ENCODE measurements at places on chromosomes 12 and 14.
A peak's percentile ranks its signal among the peaks of the same experiment; 100 is the strongest.

GRCh38 chr14:51711505-51711904 lies 59.8 kb downstream of the FRMD6 start:
- DNase-seq: no peak

DNA sequence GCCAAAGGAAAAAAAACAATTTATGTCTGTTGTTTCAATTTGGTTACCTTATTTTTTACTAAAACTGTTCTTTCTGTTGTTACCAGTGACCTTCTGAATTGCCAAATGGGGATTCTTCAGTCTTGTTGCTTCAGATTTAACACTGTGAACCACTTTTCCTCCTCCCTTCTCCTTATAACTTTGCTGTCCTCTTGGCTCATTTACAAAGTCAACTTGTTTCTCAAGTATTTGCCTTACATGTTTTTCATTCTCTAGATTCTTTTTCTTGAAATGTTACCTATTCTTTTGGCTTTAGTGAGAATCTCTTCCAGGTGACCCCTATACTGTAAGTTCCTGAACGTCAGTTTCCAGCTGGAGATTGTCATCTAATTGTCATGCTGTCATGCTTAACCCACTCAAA lies 19.4 kb downstream of the FUT8 start:
- DNase-seq: no peak

DNA sequence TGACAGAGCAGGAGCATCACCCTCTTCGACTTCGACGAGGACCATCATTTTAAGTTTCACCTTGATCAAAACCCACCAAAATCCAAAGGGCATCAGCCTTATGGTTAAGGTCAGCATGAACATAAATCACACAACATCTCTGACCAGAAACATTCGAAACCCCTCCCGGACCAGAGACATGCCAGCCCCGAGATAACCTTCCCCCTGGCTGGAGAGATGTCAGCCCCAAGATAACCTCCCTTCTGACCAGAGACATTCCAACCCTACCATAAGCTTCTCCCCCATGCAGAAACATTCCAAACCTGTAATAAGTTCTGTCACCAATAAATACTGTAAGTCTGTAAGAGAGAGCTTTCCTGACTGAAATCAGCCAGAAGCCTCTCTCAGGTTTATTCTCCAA lies 6.3 kb downstream of the PCNX4 start:
- DNase-seq: no peak

DNA sequence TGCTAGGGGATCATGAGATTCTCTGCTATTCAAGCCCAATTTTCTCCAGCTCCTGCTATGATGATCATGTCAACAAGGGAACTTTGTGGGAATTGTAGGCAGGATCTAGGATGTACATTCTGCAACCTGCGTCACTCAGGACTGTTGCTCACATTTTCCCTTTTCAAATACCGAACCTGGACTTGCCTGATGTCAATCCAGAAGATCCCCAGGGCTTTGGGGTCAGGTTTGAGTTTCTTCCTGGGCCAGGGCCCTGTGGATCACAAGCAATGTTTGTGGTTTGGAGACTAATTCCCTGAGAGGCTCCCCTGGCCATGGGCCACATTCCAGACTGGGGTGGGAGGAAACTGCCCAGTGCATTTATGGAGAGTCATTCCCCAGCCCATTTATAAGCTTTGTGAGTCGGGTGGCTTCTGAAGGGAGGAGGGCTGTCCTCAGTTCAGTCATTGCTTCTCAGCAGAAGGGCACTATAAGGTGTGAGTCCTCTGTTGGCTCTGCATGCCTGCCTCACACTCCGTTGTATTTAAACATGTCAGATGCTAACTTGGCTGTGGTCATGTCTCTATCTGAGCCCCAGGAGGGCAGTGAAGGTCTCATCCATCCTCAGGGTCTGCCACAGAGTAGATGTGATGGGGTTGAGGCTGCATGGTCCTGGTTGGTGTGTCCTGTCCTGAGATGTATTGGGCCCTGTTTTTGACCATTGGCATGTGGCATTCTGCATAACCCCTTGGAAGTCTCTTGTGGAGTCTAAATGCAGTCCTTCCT lies 6.5 kb downstream of the KRT86 start:
- DNase-seq: no peak

- DNase-seq: no peak
These were observed 58.0 kb downstream of the SYNE2 start for GRCh38 chr14:63910583-63911363.

DNA sequence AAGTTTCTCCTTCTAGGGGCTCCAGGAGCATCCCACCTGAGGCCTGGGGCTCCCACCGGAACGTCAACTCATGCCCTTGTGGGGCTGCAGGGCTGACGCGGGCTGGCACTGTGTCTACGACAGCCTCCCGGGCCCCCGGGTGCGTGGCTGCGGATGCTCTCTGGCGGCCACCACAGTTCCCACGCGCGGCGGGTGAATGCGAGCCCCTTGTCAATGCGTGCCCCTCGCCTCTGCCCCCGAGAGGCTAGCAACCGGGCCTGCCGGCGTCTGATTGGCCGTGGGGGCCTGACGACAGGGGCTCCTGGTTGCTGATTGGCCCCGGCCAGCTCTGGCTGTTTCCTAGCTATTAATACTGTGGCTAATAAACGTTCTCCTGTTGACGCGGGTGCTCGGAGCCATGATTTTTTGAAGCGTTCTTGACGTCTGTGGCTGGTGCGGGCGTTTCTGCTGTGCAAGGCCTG lies 1.8 kb upstream of the MEG3 start:
- DNase-seq: no peak

DNA sequence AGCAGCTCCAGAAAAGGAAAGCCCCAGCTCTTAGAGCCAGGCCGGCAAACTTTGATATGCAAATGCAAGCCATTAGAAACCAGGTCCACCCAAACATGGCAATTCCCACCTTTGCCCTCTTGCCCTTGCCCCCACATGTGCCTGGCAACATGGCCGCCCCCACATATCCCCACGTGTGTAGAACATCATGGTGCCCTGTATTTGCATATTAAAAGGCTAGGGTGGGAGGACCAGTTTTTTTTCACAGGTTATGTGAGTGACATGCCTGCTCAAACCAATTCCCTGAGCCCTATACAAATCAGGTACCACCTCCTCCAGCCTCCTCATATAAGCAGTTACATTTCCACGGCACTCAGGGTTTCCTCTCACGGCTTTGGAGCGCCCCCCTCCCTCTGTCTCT lies 6.1 kb upstream of the ALDH1L2 start:
- no peak for DNase-seq

GRCh38 chr12:123912415-123913380 lies 59.9 kb downstream of the CCDC92 start:
- DNase-seq: no peak

DNA sequence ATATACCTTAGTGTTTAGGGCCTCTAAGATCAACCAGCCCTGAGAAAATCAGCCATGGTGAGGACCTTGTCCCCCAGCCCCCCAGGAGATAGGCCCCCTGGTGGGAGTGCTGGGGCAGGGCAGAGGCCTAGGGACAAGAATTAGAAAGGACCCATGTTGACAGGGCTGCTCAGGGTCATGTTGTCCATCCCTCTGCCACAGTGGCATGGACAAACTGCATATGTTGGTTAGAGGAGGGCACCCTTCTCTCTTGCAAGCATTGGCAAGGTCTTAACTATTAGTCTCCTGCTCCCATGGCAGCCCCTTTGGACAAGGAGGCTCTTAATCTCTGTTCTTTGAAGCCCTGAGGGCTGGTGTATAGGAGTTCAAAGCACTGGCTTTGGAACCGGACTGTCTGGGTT lies 755 bp upstream of the PTPN6 start:
- peak; percentile 38 for DNase-seq

DNA sequence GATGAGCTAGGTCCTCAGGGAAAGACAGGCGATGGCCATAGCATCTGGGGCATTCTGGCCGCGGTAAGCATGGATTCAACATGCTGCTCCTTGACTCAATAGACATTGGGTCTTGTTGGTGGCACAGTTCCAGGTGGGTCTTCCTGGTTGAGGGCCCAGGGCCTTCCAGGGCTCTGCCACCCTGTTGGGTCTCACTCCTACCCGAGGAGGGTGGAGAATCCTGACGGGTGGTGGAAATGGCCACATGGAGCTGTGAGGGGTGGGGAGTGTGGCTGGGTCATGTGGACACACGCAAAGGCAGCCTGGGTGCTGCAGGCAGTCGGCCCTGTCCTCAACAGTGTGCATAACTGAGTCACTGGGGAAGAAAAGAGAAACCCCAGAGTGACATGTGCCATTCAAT lies 148.1 kb downstream of the KIF26A start:
- no peak for DNase-seq

GRCh38 chr14:33150666-33151428 lies 212.2 kb downstream of the NPAS3 start:
- DNase-seq: no peak

GRCh38 chr12:92302041-92302829 lies 156.6 kb upstream of the BTG1 start:
- no peak for DNase-seq

- DNase-seq: no peak
These were observed 3.7 kb downstream of the PRICKLE1 start for GRCh38 chr12:42585841-42586216.

- peak; percentile 25 for DNase-seq
These were observed 29.0 kb upstream of the SMUG1 start for GRCh38 chr12:54217774-54218241.

DNA sequence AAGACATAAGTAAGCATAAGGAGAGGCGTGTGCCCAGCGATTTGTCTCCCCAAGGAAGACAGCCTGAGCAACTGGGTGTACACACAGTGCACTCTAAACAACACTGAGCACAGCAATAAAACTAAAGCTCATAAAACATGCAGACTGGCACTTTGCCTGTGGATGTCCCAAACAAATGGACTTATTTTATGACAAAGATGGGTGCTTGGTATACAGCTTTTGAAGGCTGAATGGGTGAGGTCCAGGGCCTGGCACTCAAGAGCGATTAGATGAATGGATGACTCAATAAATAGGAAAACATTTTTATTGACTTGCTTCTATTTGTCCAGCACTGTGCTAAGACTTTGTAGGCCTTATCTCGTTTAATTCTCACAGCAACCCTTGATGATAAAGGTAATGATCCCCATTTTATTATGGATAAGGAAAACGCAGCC lies 28.5 kb downstream of the LGMN start:
- DNase-seq: no peak

DNA sequence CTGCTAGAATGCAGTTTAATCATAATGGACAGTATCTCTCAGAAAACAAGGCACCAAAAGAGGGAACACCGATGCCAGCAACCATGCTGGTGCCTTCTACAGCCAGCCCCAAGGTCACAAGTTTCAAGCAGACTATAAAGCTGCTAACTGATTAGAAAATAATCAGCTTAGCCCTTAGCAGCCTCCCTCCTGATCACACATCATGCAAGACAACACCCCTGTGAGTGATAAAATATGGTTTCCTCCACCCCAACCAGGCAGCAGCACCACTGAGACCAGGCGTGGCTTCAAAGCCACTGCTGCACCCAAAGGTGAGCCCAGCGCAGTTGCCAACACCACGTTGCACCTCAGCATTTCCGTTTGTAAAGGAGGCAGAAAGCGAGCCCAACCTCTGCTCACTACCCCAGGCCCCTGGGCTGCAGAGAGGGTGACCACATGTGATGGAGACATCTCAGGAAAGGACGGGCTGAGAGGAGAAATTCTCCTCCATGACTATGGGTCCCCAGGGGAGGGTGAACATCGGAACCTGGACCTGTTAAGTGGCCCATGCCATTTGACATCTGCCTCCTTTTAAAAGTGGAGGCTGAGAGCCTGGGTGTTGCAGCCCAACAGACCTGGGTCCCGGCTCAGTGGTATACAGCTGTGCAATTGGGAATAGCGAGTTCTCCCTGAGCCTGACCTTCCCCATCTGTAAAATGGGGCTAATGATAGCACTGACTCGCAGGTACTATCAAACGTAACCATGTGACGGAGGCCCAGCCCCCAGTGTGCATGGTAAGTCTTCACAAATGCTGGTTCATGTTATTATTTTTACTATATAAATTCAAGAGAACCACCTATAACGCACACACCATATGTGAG lies 11.5 kb downstream of the ZFP36L1 start:
- DNase-seq: peak; percentile 67

GRCh38 chr12:69720750-69721149 lies 17.9 kb upstream of the RAB3IP start:
- no peak for DNase-seq

- DNase-seq: no peak
These were observed 8.4 kb upstream of the PNMA1 start for GRCh38 chr14:73722581-73722980.

DNA sequence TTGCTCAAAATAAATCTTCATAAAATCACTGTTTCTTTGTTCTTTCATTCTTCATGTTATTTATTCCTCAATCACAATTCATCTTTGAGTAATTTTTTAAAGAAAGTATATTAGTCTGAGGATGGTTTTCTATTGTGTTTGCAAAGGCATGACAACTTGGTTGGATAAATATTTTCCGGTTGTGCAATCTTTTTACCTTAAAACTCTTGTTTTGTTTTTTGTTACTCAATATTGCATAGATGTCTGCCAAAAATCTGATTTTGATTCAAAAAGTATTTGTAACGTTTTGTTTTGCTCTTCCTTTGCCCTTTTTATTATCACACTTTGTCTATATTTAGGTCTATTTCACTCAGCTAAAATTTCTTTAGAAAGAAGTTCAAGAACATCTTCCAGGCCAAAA lies 86.2 kb upstream of the SYT1 start:
- no peak for DNase-seq

GRCh38 chr14:42884100-42884499 lies 1277.4 kb downstream of the LRFN5 start:
- no peak for DNase-seq

- no peak for DNase-seq
These were observed 103.3 kb downstream of the PELI2 start for GRCh38 chr14:56221382-56222128.

GRCh38 chr12:117874842-117875434 lies 93.9 kb downstream of the KSR2 start:
- DNase-seq: peak; percentile 41

- no peak for DNase-seq
These were observed 210.5 kb downstream of the LRRK2 start for GRCh38 chr12:40435251-40435650.

Data from CD4-positive, alpha-beta T cell treated with Interferon gamma for 1 hour (primary cell).